ENCODE measurements at places on chromosomes 16 and 17.
A peak's percentile ranks its signal among the peaks of the same experiment; 100 is the strongest.

DNA sequence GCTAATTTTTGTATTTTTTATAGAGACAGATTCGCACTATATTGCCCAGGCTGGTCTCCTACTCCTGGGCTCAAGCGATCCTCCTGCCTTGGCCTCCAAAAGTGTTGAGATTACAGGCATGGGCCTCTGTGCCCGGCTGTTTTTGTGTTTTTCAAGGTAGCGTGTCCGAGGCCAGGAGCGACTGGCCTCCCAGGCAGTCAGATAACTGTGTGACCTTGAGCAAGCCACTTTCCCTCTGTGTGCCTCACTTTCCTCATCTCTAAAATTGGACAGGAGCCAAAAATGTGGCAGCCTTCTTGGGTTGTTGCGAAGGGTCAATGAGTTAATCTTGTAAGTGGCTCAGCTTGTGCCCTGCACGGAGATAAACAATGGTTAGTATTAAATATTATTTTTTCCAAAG is 2.4 kb downstream of the ABCC1 start:
- DNase-seq: no peak

- no peak for DNase-seq
Observed at GRCh38 chr16:24257958-24258357, 1.8 kb downstream of the CACNG3 start.

- DNase-seq: peak; percentile 47
Observed at GRCh38 chr16:4200000-4200780, 41.7 kb downstream of the SRL start.

DNA sequence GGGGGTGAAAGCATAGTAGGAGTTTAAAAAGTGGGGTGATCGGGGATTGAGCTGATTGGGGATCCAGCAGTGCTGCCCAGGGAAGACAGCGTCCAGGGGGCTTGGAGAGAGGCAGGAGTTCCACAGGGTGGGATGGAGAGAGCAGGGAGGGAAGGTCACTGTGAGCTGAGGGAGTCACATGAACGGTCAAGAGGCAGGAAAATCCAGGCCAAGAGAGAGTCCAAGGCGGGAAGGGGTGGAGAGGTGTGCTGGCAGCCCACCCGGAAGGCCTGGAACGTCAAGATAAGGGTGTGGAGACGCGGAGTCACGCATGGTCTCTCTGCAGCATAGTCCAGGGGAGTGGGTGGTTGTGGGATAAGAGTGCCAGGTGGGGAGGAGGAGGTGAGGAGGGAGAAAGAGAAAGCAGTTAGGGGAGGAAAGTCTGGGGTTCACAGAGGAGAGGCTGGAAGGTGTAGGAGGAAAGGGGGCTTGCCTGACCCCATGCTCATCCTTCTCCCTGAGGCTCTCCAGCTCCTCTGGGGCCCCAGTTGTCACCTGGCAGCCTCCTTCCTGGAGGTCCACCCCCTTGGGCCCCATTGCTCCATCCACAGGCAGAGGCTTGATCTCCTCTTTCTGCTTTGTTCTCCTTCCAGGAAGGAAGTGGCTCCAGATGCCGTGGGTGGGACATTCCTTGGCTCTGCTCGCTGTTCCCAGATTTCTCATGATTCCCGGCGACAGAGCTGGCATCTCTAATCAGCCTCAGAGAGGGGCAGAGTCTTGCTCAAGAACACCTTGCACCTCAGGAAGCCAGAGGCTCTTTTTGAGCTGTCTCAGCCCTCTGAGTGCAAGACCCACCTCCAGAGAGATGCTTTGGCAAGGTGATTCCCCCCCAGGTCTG is 28.7 kb downstream of the CCR7 start:
- DNase-seq: peak; percentile 40

DNA sequence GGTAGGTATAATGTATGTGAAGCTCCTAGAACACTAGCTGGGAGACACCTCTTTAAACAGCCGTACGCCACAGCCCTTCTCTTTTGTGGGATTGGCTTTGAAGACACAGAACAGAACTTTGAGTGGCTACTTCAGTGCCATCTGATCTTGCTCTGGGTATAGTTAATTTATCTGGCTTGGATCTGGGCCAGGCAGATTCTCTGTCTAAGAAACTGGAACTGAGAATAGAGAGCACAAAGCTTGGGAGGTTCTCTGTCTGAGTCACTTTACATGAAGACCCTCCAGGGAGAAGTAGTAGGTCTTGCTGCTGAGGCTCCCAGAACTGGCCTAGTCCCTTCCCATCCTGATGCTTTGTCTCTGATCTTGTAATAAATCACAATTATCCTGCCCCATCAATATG is 721.0 kb upstream of the KIF2B start:
- DNase-seq: no peak

DNA sequence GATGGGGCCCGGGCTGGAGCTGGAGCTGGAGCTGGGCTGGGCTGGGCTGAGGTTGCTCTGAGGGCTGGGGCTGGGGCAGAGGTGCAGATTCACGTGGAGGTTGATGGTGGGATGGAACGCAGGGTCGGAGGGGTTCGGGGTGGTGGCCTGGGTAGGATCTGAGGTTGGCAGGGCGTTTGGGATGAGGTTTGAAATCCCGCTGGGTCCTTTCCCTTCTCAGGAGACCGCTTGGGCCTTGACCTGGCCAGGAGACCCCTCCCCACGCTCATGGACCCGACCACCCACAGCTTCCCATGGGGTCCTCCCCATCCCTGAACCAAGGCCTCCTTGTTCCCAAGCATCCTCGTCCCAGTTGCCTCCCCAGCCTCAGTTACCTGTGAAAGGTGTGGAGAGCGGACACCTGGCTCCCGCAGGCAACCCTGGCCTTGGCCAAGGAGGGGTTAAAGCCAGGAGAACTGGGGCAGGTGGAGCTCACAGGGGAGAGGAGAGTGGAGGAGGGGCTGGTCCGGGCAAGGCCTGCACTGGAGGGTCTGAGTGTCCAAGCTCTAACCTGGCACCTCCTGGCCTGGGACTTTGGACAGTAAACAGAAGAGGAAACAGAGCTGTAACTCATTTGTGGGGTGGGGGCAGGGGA is at the start of gene ASGR2:
ASGR2 (minus strand) TSS at position 582 of the 634 bp plus-strand sequence. CDS start 582 bp downstream, outside the sequence.
- no peak for DNase-seq

- DNase-seq: no peak
Observed at GRCh38 chr17:13359774-13360173, 242.0 kb downstream of the HS3ST3A1 start.
